ENCODE measurements at places on chromosomes 11 and 22. TPM values are rescaled to one million over a fixed set of nuclear protein-coding genes. Genes with fewer than 3 reads are reported as not detected.

DNA sequence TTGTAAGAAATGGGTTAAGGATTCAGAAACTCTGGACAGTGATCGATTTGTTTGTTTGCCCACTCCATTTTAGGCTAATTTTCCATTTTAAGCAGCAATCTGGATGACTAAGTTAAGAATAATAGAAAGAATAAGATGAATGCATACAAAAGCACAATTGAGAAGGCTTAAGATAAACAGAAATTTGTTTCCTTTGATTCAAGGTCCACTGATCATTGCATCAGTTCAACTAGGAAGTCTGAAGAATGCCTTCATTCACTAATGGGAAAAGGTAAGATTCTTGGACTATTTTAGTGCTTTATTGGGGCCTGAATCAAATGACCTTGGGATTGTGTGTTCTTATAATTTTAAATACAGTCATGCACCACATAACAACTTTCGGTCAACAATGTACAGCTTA, 140.8 kb downstream of the CADM1 start:
- DNase-seq = no peak

DNA sequence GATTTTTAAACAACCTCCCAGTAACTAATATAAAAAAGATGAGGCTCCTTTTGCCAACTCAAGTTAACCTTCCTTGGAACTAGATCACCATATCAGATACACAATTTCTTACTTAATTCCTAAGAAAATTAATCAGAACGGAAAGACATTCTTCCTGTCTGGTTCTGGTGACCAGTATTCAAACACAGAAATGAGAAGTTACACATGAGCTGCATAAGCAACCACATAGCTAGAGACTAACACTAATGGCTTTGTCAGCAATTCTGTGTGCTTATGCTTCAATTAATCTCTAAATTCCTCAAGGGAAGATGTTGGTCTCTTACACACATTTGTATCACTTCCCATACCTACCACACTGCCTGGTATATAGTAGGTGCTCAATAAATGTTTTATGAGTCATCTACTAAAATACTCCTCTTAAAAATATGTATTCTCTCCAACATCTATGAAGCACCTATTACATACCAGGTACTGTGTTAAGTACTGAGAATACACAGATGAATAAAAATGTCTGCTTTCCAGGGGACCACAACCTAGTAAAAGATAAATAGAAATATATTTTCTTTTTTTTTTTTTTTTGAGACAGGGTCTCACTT, 54.5 kb downstream of the GAB2 start:
- no peak for DNase-seq

DNA sequence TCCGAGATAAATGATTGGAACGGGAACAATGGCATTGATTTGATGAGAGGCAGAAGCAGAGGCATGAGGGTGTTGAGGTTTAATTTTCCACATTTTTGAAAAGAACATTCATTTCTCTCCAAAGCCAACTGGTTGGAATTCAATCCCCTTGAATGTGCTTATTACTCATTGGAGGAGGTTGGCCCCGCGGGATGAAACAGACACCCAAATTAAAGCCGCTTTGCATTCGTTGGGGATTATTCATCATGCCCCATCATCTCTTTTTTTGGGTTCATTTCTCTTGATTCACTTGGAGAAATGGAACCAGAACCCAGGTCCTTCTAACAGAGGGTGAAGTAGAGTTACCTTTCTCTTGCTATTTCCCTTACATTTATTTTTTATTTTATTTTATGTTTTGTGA, 47.6 kb upstream of the PARVG start:
- DNase-seq = no peak

DNA sequence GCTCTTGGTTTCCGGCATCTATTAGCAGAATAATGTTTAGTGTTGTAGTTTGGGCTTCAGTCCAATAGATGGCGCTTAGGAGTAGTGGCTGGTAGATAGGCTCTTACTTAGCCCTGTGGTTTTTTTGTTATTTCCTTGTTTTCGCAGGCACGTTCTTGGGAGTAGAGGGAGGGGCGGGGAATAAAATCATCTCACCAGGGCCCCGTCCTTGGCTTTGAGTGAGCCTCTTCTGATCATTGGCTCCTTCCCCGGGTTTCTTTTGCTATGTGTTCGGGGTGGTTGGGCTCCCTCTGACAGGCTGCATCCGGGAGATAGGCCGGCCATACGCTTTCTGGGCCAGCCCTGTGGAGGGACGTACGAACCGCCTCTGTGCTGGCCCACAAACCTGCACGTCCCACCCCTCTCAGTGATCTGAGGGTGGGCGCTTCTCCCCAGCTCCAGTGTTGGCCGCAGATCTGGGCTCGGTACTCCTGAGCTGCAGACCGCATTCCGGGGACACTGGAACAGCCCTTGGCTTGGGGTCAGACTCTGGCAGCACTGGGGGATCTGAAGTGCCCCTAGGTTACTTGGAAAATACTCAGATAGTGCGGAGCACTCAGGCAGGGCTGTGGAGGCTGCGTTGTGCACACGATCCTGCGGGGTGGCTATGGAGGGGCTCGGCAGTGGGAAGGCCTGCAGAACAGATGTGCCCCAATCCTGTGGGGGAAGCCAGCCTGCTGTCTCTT, 217.0 kb downstream of the DYNC2H1 start:
- DNase-seq = no peak

DNA sequence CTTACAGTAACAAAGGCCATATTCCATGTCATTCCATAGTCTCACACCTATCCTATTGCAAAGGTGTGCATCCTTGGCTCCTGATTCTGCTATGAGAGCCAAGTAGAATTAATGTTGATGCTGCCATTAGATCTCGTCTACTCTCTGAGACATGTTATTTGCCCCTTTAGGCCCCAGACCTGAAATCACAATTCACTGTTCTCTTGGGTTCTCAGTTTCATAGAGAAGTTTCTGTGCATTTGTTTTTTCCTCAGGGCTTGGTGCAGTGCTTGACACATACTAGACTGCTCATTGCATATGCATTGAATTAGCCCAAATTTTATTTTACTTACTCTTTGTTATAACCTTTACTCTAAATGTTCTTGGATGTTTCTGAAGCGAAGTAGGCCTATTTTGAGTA, 265.7 kb downstream of the JRKL start:
- DNase-seq = no peak

- DNase-seq = no peak
Observed at GRCh38 chr22:28951969-28952521, 68.7 kb downstream of the ZNRF3 start.

GRCh38 chr11:2296913-2297622, 4.7 kb downstream of the C11orf21 start:
- DNase-seq = no peak

- no peak for DNase-seq
Observed at GRCh38 chr11:26749927-26750326, 28.1 kb upstream of the SLC5A12 start.

- DNase-seq = no peak
Observed at GRCh38 chr11:35932681-35933319, 11.1 kb upstream of the LDLRAD3 start.

GRCh38 chr11:73804712-73805111, 17.0 kb downstream of the MRPL48 start:
- DNase-seq = no peak

GRCh38 chr11:7376386-7376785, 108.9 kb upstream of the OLFML1 start:
- DNase-seq = no peak

GRCh38 chr11:68950270-68950669, 30.5 kb downstream of the MRGPRD start:
- no peak for DNase-seq

DNA sequence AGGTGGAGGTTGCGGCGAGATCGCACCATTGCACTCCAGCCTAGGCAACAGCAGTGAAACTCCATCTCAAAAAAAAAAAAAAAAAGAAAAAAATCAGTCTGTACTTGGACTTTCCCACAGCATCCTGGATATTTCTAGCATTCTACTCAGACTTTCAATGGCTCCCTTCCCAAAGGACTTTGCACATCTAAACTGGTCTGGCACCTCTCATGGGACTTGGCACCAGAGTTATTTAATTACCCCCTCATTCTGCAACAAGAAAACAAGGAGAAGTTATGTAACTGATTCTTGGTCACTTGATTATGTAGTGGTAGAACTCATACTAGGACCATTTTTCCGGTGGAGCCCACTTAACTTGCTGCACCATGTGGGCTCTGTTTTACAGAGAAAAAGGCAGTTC, 519.5 kb downstream of the OPCML start:
- DNase-seq = no peak

DNA sequence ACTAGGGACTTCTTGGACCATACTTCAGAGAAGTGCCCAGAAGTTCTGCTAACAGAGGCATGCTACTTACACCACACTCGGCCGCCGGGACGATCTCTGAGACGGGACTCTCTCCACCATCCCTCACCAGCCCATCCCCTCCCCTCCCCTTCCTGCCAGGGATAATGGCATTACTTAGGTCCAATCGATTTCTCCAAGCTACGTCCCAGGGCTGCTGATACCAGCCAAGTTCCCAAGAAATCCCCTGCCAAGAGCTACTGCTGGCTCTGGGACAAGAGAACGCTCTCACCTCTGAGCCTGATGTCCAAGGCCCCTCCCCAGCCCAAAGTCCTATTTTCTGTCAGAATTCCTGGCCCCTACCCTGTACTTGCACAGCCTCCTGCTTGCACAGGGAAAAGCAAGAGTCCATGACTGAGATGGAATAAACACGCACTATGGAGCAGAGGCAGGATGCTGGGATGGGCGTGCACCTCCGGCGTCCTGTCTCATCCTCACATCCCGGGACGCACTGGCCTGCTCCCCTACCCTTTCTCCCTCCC, 42.7 kb downstream of the GDPD5 start:
- no peak for DNase-seq

The NRXN2 gene
- 3.9 TPM for total RNA-seq

The NAALADL1 gene
- total RNA-seq = 32.6 TPM

The MYRF gene
- total RNA-seq = 15.6 TPM

The MUC2 gene
- 379 TPM for total RNA-seq

The OR11H1 gene
- total RNA-seq = not detected

The NCAM1 gene
- total RNA-seq = 6.3 TPM

The CSRP3 gene
- total RNA-seq = 0.94 TPM
